ENCODE measurements at places on chromosomes 5 and 9.

- no peak for DNase-seq
Observed at GRCh38 chr5:81590498-81591384, 160.2 kb downstream of the SSBP2 start.

DNA sequence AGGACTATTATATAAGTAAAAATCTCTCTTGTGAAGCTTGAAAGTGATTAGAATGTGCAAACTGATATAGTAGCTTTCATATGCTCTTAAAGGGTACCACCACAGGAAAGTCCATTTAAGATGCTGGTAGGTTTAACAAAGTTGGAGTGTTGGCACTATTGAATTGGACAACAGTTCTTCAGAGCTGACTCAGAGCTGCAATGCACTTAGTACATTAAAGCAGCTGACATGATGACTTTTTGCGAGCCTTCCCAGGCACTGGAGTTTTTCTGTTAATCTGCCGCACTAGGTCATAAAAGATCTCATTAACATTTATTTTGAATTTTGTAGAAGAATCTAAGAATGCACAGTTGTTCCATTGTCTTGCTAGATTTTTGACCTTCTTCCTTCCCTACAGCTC is 243.8 kb downstream of the ADAMTSL1 start:
- no peak for DNase-seq

GRCh38 chr9:137673886-137674285 is 55.1 kb downstream of the EHMT1 start:
- DNase-seq = no peak

DNA sequence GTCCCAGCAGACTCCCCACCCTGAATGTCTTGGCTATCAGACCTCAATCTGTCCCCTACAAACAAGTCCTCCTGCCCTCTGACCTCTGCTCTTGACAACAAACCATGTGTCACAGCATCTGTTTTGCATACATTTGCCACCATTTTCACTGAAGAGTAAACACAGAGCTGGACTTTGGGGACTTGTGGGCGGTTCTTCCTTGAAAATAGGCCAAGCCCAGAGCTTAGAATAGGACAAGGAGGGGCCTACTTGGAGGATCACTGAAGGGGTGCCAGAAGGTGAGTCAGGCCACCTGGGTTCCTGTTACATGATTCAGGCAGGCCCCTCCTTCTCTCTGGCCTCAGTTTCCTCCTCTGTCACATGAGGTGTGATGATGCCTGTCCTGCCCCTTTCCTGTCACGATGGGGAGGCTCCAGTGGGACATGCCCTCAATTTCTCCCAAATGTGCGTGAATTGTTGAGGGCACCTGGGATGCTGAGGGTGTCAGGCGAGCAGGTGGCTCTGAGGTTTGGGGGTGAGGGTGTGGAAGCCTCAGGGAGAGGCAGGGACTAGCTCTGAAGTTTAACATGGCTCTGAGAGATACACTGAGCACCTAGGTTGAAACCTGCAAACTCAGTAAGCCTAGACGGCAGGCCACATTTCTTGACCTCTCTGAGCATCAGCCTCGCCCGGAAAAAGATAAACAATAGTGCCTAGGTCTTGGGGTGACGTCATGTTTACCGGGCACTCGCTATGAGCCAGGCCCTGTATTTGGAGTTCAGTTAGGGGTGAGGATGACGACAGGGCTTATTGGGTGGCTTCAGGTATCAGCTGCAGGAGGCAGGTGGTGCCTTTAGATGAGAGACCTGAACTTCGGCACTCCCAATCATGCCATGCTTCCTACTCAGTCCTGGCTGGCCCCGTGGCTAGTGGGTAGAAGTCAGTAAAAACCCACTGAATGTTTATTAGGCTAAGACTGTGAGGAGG is 107.6 kb upstream of the PITX1 start:
- DNase-seq = no peak

- DNase-seq = no peak
Observed at GRCh38 chr9:13786131-13786530, 506.6 kb upstream of the MPDZ start.

GRCh38 chr5:143033535-143034250 is 263.5 kb downstream of the ARHGAP26 start:
- DNase-seq = no peak

GRCh38 chr5:61884252-61884855 is 421.7 kb upstream of the KIF2A start:
- DNase-seq = no peak

- no peak for DNase-seq
Observed at GRCh38 chr5:122173474-122174415, 44.4 kb downstream of the ZNF474 start.

- DNase-seq = no peak
Observed at GRCh38 chr9:78121488-78121887, 89.9 kb upstream of the GNAQ start.

GRCh38 chr5:148085977-148086705 is 22.4 kb downstream of the SPINK5 start:
- DNase-seq = no peak

- no peak for DNase-seq
Observed at GRCh38 chr5:93454896-93455295, 126.1 kb downstream of the NR2F1-AS1 start.

DNA sequence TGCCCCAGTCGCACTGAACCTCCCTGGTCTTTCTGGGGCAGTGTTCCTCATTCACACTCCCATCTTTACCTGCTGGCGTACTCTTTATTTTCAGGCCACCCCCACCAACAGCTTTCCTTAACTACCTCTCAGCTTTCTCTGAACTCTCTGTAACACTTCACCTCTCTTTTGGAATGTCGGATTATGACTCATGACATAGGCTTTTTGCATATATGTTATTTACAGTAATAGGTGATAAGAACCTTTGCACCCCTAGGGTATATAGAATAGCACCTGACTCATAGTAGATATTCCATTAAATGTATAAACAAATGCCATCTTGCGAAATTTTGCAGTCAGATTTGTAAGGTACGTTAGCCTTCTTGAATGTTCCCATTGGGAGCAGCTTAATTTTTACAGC is 52.9 kb upstream of the MIER3 start:
- no peak for DNase-seq

GRCh38 chr5:79413112-79413511 is 100.8 kb downstream of the HOMER1 start:
- DNase-seq = no peak

- DNase-seq = no peak
Observed at GRCh38 chr9:114631166-114631565, 20.1 kb downstream of the TMEM268 start.

DNA sequence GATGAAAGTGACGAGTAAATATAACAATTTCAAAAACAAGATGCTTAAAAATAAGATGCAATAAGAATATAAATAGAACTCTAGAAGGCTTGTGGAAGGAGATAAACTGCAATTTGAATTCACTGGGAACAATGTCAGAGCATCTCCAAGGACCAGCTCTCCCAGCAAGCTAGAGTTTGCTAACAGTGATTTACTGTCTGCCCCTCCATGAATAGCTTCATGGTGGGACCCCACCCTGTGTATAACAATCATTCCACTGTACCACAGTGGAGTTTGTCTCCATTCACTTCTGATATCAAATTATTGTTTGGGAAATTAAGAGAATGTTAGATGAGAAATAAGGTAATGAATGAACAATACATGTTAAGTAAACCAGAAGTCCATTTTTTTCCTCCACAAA is 7.3 kb upstream of the SEMA6A start:
- DNase-seq = no peak

GRCh38 chr5:33080287-33080686 is 360.5 kb upstream of the TARS1 start:
- DNase-seq = no peak

DNA sequence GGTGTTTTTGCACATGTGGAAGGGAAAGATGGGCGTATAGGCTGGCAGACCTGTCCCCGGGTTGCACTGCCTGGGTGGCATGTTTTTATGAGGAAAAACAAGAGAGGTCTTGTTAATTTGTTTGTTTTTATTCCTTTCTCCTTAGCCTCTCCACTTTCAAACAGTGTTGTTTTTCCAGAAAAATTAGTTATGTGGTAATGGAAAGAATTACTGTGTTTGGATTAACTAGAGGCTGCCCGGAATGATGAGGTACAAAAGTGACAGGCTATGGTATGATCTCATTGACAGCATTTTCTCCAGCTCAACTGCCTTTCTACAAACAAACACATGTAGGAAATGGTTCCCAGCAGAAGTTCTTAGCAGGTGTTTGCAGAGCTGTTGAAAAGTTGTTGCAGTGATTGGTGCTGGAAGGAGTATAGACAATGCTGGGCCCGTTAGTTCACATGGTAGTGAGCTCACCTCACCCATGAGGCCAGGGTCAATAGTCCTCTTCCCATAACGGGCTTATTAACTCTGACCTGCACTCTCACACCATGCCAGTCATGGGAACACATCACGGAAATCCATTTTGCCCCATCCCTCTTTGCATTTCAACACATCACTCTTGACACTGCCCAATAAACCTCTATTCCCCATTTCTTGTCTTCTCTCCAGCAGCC is 111.3 kb upstream of the SAP30L start:
- no peak for DNase-seq
